Mammary epithelial cell (primary cell): ENCODE measurements at places on chromosomes 5 and 9. TPM values are rescaled to one million over a fixed set of nuclear protein-coding genes. Genes with fewer than 3 reads are reported as not detected.
A peak's percentile ranks its signal among the peaks of the same experiment; 100 is the strongest.

ZNG1F gene
- 18.0 TPM for polyA plus RNA-seq

- DNase-seq = no peak
Observed at GRCh38 chr9:131483319-131484050, 19.2 kb upstream of the POMT1 start.

MED10 gene
- 38.5 TPM for polyA plus RNA-seq

GRCh38 chr9:81683238-81683637 lies 6.1 kb downstream of the TLE1 start:
- no peak for DNase-seq

DNA sequence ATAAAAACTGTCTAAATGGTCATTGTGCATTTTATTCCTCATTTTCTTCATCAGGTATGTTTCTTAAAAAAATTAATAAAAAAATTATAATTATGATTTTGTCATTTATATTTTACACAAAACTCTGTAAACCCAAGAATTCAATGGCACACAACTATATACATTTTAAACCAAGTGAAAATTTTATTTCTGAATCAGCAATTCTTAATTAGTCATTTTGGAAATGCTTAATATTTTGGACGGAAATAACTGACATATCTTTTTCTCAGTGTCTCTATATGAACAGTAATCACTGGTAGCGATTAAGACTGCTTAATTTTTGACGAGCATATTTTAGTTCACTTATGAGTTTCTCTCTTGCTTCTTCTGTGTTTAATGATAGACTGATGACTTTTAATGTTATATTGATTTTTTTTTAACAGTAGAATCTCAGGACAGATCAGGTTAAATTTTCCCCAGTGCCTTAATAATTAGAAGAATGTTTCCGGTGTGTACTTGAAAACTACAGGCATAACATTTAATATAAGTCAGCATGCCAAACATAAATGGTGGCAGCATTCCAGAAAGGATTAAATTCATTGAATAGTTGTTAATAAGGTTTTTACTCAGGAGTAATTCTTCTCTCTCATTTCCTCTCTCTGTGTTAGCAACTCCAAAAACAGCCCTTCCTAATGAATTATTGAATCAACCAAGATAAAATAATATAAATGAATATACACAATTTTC lies 644.7 kb upstream of the CDH6 start:
- DNase-seq = no peak

DNA sequence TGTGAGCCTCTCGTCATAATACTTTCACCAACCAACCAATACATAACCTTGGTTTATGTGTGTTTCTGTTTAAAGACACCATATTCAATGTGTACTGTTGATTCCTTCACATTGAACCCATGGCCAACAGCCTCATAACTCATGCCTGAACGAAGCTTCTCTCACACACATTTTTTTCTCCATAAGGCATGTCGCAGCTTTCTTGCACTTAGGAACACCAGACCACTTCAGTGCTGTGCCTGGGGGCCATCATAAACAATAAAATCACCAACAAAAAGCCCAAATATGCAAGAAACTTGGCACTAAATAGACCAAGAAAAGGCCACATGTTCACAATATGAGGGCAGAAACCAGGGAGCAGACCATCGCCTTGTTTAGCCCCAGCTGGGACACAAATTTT lies 192.2 kb downstream of the ROR2 start:
- DNase-seq = no peak

GRCh38 chr5:90845723-90846554 lies 287.3 kb downstream of the ADGRV1 start:
- no peak for DNase-seq

GRCh38 chr9:127873223-127873691 lies 4.2 kb downstream of the AK1 start:
- no peak for DNase-seq

TUSC1 gene
- 4.6 TPM for polyA plus RNA-seq

DNA sequence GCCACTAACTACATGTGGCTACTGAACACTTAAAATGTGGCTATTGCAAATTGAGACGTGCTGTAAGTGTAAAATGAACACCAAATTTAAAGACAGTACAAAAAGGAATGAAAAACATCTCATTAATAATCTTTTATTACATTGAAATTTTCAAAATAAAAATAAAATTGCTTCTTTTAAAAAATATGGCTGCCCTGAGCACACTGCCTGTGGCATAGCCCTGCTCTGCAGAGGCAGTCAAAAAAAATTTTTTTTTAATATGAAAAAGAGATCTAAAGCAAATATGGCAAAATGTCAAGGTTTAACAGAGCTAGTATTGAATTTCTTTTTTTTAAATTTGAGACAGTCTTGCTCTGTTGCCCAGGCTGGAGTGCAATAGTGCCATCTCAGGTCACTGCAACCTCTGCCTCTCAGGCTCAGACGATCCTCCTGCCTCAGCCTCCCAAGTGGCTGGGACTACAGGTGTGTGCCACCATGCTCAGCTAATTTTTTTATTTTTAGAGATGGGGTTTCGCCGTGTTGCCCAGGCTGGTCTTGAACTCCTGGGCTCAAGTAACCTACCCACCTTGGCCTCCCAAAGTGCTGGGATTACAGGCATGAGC lies 25.6 kb downstream of the CARNMT1 start:
- DNase-seq = no peak

- DNase-seq = peak; percentile 39
Observed at GRCh38 chr9:136644343-136644592, 18.4 kb upstream of the EGFL7 start.

DNA sequence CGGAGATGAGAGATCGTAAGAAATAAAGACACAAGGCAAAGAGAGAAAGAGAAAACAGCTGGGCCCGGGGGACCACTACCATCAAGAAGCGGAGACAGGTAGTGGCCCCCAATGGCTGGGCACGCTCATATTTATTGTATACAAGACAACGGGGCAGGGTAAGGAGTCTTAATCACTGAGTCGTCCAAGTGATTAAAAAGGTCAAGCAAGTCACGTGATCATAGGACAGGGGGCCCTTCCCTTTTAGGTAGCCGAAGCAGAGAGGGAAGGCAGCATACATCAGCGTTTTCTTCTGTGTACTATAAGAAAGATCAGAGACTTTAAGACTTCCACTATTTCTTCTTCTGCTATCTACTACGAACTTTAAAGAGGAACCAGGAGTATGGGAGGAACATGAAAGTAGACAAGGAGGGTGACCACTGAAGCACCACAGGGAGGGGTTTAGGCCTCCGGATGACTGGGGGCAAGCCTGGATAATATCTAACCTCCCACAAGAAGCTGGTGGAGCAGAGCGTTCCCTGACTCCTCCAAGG lies 24.6 kb upstream of the QSOX2 start:
- no peak for DNase-seq
